ENCODE measurements at places on chromosomes 12 and 14.

DNA sequence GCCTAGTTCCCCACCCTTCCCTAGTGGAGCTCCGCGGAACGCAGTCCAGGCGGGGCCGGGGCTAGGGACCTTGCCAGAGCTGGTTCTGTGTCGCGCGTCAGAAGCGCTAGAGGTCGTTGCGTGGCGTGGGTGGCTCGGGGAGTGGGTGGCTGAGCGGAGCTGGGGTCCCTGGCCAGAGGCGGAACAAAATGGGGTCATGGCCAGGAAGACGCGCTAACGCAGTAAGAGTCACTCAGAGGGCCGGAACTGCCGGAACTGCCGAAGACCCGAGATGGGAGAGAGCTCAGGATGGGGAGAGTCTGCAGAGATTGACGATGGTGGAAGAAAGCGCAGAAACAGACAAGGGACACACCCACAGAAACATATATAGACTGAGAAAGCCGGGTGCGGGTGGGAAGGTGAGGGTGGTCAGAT lies 4.8 kb downstream of the DGKA start:
- no peak for DNase-seq

DNA sequence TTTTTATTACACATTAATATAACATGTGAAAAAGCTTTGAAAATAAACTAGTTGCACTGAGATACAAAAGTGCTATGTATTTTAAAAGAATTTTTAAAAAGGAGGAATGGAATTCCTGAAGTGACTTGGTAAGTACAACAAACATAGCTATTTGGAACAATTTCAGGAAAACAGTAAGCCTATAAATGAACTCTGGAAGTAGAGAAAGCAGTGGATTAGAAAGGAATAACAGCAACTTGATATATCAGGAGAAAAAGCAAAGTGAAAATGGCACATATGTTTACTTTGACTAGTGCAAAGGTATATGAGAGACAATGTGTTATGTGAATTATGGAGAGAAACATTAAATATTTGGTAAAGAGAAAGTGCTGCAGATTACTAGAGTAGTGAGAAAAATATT lies 811.7 kb downstream of the C12orf50 start:
- DNase-seq = no peak

DNA sequence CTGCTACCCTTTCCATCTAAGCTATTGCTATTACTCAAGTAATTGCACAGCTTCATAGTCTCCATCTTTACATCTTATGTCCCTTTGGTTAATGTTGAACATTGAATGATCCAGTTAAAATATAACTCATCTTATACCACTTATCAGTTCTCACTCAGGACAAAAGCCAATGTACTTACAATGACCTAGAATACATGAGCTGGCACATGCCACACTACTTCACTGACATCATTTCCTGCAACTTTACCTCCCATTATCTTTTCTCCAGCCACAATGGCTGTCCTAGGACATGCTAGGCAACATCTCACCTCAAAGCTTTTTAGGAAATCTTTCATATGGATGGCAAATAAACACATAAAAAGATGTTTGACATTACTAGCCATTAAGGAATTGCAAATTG lies 309.2 kb downstream of the FOXG1 start:
- no peak for DNase-seq

DNA sequence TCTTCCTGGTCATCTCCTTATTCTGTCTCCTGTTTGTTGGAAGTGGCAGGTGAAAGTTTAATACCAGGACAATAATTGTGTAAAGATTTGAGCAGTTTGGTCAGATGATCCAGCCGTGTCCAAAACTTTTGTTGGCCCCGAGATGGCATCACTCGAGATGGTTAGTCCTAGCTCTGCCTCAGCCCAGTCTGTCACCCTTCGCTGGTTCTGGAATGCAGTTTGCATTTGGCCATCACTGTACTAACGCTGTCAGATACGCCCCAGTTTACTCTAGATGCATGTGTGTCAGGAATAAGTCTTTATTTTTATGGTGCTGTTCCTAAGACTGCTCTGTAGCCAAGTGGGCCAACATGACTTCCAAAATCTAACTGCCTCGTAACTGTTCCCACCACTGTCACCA lies 79.6 kb downstream of the MOK start:
- DNase-seq = no peak

- DNase-seq = no peak
These were observed 103.5 kb downstream of the MED13L start for GRCh38 chr12:116174006-116174405.

GRCh38 chr12:89960607-89961394 lies 252.2 kb upstream of the ATP2B1 start:
- no peak for DNase-seq

GRCh38 chr12:130224613-130225012 lies 62.3 kb downstream of the FZD10 start:
- DNase-seq = no peak

DNA sequence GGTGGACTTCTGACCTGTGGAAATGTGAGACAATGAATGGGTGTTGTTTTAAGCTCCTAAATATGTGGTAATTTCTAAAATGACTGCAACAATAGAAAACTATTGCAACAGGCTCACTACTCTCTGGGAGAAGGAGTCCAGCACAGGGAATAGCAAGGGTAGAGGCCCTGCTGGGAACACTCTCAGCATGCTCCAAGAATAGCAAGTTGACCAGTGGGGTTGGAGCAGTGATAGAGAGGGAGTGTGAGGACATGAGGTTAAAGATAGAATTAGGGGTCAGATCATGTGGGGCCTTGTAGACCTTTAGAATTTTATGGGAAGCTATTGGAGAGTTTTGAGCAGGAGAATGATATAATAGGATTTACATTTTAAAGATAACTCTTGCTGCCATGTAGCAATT lies 346.7 kb upstream of the CCDC196 start:
- DNase-seq = no peak

GRCh38 chr12:82047446-82047845 lies 288.3 kb upstream of the PPFIA2 start:
- DNase-seq = no peak

GRCh38 chr12:32902287-32902997 lies 5.9 kb upstream of the PKP2 start:
- DNase-seq = no peak

GRCh38 chr12:23504641-23505399 lies 444.6 kb downstream of the SOX5 start:
- DNase-seq = no peak

- DNase-seq = no peak
These were observed 15.5 kb downstream of the CMKLR1 start for GRCh38 chr12:108323581-108323980.

DNA sequence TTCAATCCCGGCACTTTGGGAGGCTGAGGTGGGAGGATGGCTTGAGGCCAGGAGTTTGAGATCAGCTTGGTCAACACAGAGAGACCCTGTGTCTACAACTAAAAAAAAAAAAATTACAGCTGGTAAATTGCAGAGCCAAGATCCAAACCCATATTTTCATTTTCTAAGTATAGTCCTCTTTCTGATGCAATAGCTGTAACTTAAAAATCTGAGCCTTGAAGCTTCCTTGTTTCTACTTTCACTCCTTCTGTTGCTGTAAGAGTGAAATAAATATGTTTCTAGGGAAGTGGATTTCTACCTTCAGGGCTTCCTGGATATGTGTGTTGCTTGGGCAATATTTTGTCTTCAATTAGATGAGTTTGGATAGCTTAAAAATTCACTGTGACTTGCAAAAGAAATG lies 42.0 kb upstream of the PRICKLE1 start:
- DNase-seq = no peak
